ENCODE measurements at places on chromosomes 12 and 14.

DNA sequence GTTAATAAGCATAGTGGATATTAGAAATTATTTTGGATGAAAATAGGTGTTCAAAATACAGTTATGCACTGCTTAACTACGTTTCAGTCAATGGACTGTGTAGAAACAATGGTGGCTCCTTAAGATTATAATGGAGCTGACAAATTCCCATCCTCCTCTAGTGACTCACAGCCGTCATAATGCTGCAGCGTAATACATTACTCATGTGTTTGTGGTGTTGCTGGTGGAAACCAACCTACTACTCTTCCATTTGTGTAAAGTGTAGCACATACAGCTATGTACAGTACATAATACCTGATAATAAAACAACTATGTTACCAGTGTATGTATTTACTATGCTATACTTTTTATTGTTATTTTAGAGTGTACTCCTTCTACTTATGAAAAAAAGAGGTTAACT is 111.2 kb upstream of the TMCC3 start:
- DNase-seq = no peak

GRCh38 chr14:71362920-71363584 is 455.8 kb downstream of the PCNX1 start:
- DNase-seq = no peak

GRCh38 chr12:98351089-98351488 is 164.3 kb upstream of the TMPO start:
- no peak for DNase-seq

DNA sequence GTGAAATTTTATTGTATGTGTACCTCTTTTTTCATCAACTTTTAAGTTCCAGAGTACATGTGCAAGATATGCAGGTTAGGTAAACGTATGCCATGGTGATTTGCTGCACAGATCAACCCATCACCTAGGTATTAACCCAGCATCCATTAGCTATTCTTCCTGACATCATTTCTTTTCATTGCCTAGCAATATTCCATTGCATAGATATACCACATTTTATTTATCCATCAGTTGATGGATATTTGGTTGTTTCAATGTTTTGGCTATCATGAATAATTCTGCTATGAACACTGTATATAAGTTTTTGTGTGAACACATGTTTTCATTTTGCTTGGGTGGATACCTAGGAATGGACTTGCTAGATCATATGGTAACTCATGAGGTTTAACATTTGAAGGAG is 439.9 kb upstream of the SOX5 start:
- DNase-seq = no peak

DNA sequence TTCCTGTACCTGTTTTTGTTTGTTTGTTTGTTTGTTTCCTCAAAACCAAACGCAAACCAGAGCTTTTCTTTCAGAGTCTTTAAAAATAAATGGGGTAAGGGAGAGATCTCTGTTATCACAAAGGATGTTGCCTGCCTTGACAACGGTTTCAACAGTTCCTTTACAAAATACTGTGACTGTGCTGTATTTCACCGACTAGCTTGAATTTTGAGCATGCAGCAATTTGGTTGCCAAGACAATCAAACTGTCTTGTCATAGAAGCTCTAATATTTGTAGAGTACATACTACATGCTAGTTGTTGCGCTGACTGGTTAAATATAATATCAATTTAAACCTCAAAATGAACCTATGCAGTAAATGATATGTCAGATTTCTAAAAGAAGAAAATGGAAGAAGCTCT is 22.4 kb upstream of the TCP11L2 start:
- no peak for DNase-seq

DNA sequence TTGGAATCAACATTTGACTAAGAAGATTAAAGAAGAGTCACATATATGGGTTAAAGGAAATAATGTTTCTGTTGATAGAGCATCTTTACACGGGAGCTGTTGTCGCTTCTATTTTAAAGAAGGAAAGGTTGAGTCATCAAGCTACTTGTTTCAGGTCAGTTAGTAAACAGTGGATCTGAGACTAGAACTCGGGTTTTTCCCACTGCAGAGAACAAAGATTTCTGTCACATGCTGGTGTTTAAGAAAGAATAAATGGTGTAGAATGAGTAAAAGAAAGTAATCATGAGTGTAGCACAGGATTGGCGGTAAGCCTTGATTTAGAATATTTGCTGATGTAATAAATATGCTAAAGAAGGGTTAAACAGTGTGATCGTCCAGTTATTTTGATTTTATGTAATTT is 455.5 kb downstream of the AEBP2 start:
- no peak for DNase-seq

- no peak for DNase-seq
Measured at GRCh38 chr14:93025055-93025454, 90.7 kb downstream of the ITPK1 start.

GRCh38 chr12:27143256-27144069 is 61.1 kb upstream of the C12orf71 start:
- DNase-seq = no peak

- no peak for DNase-seq
Measured at GRCh38 chr12:68959891-68960464, 27.0 kb upstream of the CPM start.

GRCh38 chr14:30214461-30215090 is 286.9 kb upstream of the PRKD1 start:
- DNase-seq = no peak

DNA sequence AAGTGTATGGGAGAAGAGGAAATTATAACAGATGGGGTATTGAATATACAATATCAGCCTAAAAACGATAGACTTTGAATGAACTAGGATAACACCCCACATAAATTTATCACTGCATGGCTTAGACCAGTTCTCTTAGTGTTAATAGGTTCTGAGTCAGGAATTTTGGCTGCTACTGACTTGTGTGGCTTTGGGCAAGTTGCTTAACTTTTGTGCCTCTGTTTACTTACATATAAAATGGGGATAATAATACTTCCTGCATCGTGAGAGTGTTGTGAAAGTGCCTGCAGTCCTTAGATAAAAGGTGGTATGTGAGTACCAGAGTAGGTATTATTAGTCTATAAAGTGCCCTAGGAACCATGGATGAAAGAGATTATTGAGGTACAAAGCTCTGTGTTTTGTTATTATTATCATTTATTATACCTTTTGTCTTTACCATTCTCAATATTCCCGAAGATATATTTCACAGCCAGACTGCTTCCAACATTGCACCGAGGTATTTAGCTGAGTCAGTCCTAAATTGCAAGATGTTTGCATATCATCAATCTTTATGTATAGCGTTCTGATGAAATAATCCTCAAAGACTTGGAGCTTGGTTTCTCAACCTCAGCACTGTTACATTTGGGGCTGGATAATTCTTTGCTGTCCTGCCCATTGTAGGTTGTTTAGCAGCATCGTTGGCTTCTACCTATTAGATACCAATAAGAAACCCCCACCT is 2.3 kb upstream of the PAWR start:
- DNase-seq = no peak

- no peak for DNase-seq
Measured at GRCh38 chr12:92034858-92035401, 110.7 kb downstream of the BTG1 start.

DNA sequence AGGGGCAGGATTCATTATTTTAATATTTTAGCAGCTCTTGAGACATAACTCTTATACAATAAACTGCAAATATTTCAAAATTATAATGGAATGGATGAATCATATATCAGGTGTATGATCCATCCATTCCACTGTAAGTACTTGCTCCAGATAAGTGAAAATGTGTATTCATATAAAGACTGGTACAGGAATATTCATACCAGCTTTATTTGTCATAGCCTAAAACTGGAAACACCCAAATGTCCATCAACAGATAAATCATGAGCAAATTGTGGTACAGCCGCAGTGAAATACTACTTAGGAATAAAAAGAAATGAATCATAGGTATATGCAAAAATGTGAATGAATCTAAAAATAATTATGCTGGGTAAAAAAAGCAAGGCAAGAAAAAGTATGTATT is 263.6 kb upstream of the SYT10 start:
- no peak for DNase-seq

GRCh38 chr14:98022541-98023520 is 1225.6 kb downstream of the VRK1 start:
- no peak for DNase-seq

GRCh38 chr12:25811656-25812126 is 146.8 kb upstream of the RASSF8 start:
- DNase-seq = no peak

GRCh38 chr12:39461059-39461458 is 18.1 kb upstream of the KIF21A start:
- DNase-seq = no peak

GRCh38 chr12:53726946-53727309 is 324 bp downstream of the CALCOCO1 start:
- no peak for DNase-seq

- DNase-seq = no peak
Measured at GRCh38 chr12:106954462-106955376, 988 bp upstream of the TMEM263 start.

DNA sequence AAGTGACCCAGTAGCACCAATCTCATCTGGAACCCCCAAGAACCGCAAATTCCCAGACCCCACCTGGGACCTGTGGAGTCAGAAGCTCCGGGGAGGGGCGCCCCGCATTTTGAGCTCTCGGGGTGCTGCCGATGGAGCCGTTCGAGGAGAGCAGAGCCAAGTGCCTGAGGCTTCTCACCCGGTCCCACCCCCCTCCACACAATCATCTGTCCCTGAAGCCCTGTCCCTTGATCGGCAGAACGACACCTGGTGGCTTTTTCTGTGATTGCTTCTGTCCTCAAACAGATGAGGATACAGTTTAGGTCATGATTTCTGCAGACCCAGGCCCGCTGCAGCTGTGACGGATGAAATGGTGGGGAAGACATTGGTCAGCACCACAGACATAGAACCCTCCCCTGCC is 74.7 kb downstream of the NOC4L start:
- DNase-seq = no peak

DNA sequence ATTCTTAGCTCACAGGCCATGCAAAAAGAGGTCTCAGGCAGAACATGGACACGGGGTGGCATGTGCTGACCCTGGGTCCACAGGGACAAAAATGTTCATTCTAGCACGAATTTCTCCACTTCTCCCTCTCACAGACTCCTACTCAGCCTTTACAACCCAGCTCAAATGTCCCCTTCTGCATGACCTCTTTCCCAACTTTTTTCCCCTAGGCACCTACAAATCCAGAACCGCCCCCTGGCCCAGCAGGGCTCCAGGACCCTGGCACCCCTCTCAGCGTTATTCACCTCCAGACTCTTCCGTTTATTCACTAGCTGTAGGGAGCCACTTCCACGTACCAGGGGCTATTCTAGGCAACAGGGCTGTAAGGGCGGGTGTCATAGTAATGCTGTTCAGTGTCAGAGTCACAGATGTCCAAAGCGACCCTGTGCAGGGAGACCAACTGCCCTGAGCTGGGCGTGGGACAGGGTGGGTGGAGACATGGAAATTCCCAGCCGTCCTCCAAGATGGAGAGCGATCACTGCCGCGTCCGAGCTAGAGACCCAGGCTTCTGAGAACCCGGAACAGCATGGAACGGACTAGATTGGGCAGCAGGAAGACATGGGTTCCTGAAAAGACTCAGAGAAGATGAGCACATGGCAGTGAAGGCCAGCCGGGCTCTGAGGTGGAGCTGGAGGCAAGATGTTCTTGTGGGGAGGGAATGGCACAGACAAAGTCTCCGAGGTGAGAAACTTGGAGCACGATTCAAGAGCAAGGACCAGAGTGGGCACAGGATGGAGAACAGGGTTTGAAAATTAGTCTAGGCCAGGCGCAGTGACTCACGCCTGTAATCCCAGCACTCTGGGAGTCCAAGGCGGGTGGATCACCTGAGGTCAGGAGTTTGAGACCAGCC is 274.9 kb upstream of the RTL1 start:
- no peak for DNase-seq

DNA sequence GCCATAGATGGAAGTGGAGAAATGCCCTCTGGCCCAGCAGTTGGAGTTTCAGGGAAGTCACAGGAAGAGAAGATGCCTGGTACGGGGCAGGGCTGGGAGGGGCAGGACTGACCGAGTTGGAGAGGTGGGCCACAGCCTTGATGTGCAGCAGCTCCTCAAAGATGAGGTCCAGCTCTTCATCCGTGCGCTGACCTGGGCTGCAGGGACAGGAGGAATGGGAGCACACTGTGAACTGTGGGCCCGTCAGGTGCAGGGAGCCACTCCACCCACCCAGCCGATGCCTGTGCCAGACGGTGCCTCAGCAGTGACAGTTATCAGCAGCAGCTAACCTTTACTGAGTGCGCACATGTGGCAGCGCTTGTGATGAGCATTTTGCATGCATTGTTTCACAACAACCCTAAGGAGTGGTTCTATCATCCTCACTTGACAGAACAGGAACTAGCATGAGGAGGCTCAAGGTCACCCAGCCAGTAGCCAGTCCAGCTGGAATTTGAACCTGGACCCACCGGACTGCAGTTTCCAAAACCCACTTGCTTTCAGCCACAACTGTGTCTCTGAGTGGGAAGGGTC is 8.4 kb downstream of the RAPGEF3 start:
- DNase-seq = no peak

DNA sequence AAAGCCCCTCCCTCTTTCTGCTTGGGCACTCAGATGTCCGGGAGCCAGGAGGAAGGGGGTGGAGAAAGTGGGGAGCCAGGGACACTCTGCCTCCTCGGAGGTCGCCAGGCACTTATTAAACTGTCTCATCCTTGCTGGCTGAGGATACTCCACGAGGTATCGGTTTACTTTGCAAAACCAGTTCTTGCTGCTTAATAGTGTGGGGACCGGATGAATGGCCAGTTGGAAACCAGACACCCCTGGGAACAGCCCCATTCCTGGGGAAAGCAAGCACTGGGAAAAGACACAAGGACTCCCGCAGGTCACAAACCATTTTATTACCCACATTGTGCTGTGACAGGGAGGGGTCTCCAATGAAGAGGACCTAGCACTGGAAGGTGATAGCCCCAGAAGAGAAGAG is 34.2 kb downstream of the CCDC88C start:
- no peak for DNase-seq

GRCh38 chr14:48391661-48392060 is 716.3 kb upstream of the MDGA2 start:
- DNase-seq = no peak

DNA sequence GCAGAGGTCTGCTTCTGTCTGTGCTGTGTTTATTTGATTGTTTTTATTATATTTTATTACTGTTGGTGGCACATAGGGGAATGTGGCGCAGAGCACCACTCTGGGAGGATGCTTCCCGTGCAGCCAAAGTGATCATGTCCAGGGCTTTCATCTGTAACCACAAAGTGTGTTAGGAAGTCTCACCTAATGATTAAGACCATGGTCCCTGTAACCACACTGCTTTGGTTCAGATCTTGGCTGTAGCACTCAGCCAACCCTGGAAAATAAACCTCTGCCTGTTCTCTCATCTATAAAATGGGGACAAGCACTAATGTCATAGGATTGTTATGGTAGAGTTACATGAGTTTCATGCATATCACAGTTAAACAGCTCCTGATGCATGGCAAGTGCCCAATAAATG is 1.9 kb downstream of the RESF1 start:
- no peak for DNase-seq

DNA sequence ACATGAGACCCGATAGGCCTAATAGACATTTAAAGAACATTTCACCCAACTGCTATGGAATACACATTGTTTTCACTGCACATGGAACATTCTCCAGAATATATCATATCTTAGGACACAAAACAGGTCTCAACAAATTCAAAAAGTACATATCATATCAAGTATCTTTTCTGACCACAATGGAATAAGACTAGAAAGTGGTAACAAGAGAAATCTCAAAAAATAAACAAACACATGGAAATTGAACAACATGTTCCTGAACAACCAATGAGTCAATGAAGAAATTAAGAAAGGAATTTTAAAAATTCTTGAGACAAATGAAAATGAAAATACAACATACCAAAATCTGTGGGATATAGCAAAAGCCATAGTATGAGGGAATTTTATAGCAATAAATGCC is 208.1 kb downstream of the PTPRO start:
- DNase-seq = no peak
